Ovary (tissue), 10 donors: ENCODE measurements at places on chromosomes 4 and X. TPM values are rescaled to one million over a fixed set of nuclear protein-coding genes. Genes with fewer than 3 reads are reported as not detected.
A peak's percentile ranks its signal among the peaks of the same experiment; 100 is the strongest.

FRG2 gene
- not detected for total RNA-seq

IGSF1 gene
- total RNA-seq = 2.4 TPM

SLC9B1 gene
- 2.8 TPM for total RNA-seq

GRCh38 chr4:122960611-122961000 lies 38.2 kb upstream of the NUDT6 start:
- no peaks in the 10 kb centered on the region for H3K36me3 ChIP-seq
- no peaks in the 10 kb centered on the region for H3K4me1 ChIP-seq
- H3K27me3 ChIP-seq = no peaks in the 10 kb centered on the region
- H3K4me3 ChIP-seq = no peak overlapping the region

GRCh38 chr4:152950402-152951274 lies 14.5 kb downstream of the FHDC1 start:
- H3K4me3 ChIP-seq = no peak overlapping the region
- H3K36me3 ChIP-seq = no peaks in the 10 kb centered on the region
- H3K27ac ChIP-seq = no peak overlapping the region
- no peaks in the 10 kb centered on the region for H3K27me3 ChIP-seq
- no peaks in the 10 kb centered on the region for H3K4me1 ChIP-seq

DNA sequence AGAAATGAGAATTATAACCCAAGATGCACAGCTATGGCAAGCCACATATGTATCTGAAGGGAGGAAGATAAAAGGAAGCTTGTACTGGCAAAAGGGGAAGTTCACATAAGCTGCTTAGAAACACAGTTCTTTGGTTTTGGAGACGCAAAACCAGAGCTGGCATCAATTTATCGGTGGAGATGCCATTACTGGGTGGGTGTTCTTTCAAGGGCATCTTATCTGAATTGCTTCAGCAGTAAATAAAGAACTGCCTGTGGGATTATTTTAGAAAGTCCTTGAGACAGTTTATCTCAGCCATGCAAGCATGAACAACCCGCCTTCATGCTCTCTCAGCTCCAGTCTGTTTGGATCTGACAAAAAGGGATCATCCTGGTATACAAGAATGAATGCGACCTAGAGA lies 60.8 kb downstream of the DDX60 start:
- no peaks in the 10 kb centered on the region for H3K27me3 ChIP-seq
- H3K36me3 ChIP-seq = no peaks in the 10 kb centered on the region
- H3K4me1 ChIP-seq = peaks cover 4% of the 10 kb centered on the region
- no peak for DNase-seq
- H3K4me3 ChIP-seq = no peak overlapping the region

- H3K4me3 ChIP-seq = no peak overlapping the region
- no peaks in the 10 kb centered on the region for H3K4me1 ChIP-seq
- no peak overlapping the region for H3K27ac ChIP-seq
- no peaks in the 10 kb centered on the region for H3K27me3 ChIP-seq
- H3K36me3 ChIP-seq = no peaks in the 10 kb centered on the region
- no peak for DNase-seq
Measured at GRCh38 chrX:29992083-29992482, 223.3 kb upstream of the MAGEB2 start.

DNA sequence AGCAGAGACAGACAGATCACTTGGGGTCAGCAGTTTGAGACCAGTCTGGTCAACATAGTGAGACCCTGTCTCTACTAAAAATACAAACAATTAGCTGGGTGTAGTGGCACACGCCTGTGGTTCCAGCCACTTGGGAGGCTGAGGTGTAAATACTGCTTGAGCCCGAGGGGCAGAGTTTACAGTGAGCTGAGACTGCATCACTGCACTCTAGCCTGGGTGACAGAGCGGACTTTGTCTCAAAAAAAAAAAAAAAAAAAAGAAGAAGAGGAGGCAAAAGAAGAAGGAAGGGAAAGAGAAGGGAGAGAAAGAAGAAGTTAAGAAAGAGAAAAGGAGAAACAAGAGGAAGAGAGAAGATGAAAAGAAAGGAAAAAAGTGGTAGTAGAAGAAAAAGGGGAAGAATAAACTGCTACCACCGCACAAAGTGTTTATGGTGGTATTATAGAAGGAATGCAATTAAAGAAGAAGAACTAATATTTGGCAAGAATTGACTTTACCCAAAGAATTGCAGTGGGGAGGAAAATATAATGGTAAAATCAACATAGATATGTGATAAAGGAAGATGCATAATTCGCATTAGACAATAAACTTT lies 19.6 kb upstream of the NSUN7 start:
- peaks cover 2% of the 10 kb centered on the region for H3K4me1 ChIP-seq
- no peak overlapping the region for H3K27ac ChIP-seq
- no peaks in the 10 kb centered on the region for H3K27me3 ChIP-seq
- DNase-seq = no peak
- no peaks in the 10 kb centered on the region for H3K36me3 ChIP-seq
- H3K4me3 ChIP-seq = no peak overlapping the region

DNA sequence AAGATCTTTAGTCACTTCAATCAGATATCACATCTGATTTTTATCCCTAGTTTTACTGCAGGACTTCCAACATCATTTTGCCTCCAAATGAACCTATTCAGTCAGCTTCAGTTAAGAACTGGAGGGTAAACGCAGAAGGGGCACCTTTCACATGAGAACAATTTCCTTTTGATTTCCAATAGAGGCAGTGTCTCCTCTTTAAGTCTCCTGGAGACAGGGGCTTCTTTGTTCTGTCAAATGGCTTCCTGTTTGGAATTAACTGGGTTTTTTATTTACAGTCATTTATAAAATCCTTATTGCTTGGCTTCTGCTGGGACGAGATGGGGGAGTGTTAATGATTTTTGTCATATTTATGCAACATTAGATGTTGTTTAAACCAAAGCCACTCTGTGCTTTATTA lies 164.0 kb downstream of the STK32B start:
- H3K4me1 ChIP-seq = no peaks in the 10 kb centered on the region
- no peaks in the 10 kb centered on the region for H3K36me3 ChIP-seq
- H3K27me3 ChIP-seq = no peaks in the 10 kb centered on the region
- H3K4me3 ChIP-seq = no peak overlapping the region
- no peak for DNase-seq

GRCh38 chrX:131063613-131064012 lies 5.5 kb downstream of the ARHGAP36 start:
- H3K4me3 ChIP-seq = no peak overlapping the region
- no peaks in the 10 kb centered on the region for H3K4me1 ChIP-seq
- no peaks in the 10 kb centered on the region for H3K36me3 ChIP-seq
- no peak for DNase-seq
- H3K27me3 ChIP-seq = no peaks in the 10 kb centered on the region

- no peak overlapping the region for H3K4me3 ChIP-seq
- DNase-seq = no peak
- H3K36me3 ChIP-seq = no peaks in the 10 kb centered on the region
- H3K27me3 ChIP-seq = no peaks in the 10 kb centered on the region
- H3K27ac ChIP-seq = no peak overlapping the region
Measured at GRCh38 chr4:152220201-152220666, 315.7 kb downstream of the FBXW7 start.

- DNase-seq = peak; percentile 48
- no peaks in the 10 kb centered on the region for H3K27me3 ChIP-seq
- H3K27ac ChIP-seq = peak overlapping the region; percentile 90
- H3K4me1 ChIP-seq = peaks cover 3% of the 10 kb centered on the region
- H3K36me3 ChIP-seq = no peaks in the 10 kb centered on the region
Measured at GRCh38 chr4:73257651-73258435, 755 bp downstream of the ANKRD17 start.

DNA sequence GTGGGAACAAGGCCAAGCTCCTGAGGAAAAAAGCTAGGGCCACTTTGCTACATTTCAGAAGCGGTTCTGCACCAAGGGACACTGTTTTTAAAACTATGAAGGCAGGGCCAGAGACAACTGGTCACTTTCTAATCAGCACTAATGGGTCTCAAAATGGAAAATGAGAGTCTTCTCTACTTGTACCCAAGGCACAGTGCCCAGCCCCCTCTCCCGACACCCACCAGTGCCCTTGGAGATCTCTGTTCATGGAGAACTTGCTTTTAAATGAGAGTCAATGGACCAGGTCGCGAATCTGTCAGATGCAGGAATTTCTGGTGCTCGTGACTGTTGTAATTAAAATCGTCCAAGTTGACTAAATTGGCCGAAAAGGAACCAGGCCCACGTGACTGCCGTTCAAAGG lies 591.6 kb downstream of the BCOR start:
- no peak overlapping the region for H3K27ac ChIP-seq
- H3K27me3 ChIP-seq = no peaks in the 10 kb centered on the region
- no peak overlapping the region for H3K4me3 ChIP-seq
- no peak for DNase-seq
- no peaks in the 10 kb centered on the region for H3K4me1 ChIP-seq
- no peaks in the 10 kb centered on the region for H3K36me3 ChIP-seq

DNA sequence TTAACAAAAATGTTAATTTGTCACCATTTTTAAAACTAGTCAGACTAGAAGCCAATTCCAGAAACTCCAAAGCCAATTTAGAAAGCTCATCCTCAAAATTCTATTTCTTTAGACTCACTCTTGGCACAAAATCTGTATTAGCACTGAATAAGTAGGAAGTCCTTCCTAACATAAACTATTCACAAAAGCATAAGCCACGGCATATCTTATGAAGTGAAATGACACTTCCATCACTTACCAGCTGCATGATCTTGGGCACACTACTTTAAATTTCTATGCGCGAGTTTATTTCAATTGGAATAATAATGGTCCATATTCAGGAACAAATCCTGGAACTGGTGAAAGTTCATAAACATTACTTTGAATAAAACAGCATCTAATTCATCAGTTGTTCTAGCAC lies 1544.0 kb downstream of the TECRL start:
- H3K4me1 ChIP-seq = no peaks in the 10 kb centered on the region
- no peaks in the 10 kb centered on the region for H3K27me3 ChIP-seq
- H3K4me3 ChIP-seq = no peak overlapping the region
- no peak overlapping the region for H3K27ac ChIP-seq

DNA sequence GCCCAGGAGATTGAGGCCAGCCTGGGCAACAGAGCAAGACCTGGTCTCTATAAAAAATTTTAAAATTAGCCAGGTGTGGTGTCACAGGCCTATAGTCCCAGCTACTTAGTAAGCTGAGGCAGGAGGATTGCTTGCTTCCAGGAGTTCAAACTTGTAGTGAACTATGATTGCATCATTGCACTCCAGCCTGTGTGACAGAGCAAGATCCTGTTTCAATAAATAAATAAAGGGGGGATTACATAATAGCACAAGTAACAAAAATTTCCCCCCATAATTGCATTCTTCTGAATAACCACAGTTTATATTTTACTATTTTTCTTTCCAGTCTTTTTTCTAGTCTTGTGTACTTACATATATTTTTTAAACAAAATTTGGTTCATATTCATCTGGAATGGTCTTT lies 135.6 kb downstream of the CHIC2 start:
- H3K27me3 ChIP-seq = no peaks in the 10 kb centered on the region
- DNase-seq = no peak
- H3K27ac ChIP-seq = no peak overlapping the region

- no peaks in the 10 kb centered on the region for H3K4me1 ChIP-seq
- no peak overlapping the region for H3K4me3 ChIP-seq
- H3K27me3 ChIP-seq = no peaks in the 10 kb centered on the region
- H3K36me3 ChIP-seq = no peaks in the 10 kb centered on the region
Measured at GRCh38 chrX:118216509-118216908, 99.9 kb upstream of the KLHL13 start.

- no peak overlapping the region for H3K4me3 ChIP-seq
- H3K27me3 ChIP-seq = no peaks in the 10 kb centered on the region
- no peaks in the 10 kb centered on the region for H3K4me1 ChIP-seq
- no peak overlapping the region for H3K27ac ChIP-seq
Measured at GRCh38 chr4:138892483-138893407, 122.8 kb upstream of the NOCT start.

DNA sequence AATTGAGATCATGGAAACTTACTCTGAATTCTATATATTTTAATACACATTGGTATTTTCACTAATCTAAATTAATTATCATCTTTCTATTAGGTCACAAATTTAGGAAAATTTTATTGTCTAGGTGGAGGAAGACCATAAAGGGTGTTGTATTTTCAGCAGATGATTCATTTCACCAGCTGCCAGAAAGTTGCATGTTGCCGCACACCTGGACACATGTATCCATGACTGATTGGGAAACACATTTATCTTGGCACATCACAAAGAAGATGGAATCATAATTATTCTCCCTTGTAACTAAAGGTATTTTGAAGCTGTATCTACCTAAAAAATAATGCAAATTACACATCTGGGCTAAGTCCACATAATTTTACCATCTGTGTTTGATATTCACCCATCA lies 33.1 kb downstream of the SLC7A11 start:
- no peaks in the 10 kb centered on the region for H3K4me1 ChIP-seq
- H3K36me3 ChIP-seq = no peaks in the 10 kb centered on the region
- no peaks in the 10 kb centered on the region for H3K27me3 ChIP-seq
